Activated CD4-positive, alpha-beta T cell treated with anti-CD3 and anti-CD28 coated beads, Interleukin-10, Interleukin-2, amounts not matched to agents 100 ng/mL and 50 ng/mL, durations not matched to agents 16 hours and 8 hours (primary cell): ENCODE measurements at places on chromosomes 12 and 14.
A peak's percentile ranks its signal among the peaks of the same experiment; 100 is the strongest.

DNA sequence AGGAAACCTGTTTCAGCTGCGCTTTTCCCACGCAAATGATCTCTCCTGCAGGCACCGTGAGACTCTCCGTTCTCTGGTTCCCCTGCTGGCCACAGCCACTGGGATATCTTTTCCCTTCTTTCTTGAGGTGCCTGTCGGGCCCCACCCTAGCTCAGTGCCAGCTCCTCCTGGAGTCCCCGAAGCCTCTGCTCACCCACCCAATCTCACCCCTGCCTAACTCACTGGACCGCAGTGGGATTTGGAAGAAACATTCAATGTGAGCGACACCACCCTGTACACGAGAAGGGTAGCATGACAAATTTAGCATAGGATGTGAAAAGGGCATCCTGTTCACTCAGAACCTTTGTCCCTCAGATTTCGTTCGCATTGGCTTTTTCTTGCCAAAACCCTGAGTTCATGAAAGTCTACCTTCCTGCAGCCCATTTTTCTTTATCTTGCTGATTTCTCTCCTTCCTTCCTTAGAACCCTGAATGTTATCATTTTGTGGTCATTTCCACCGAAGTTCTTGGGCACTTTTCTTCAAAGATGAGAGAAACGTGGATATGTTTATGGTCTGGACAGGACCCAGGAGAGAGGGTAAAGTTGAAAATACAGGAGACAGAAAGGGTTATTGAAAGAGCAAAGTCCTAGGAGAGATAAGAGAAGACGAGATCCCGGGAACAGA lies 63.6 kb upstream of the ELK3 start:
- no peak for DNase-seq

DNA sequence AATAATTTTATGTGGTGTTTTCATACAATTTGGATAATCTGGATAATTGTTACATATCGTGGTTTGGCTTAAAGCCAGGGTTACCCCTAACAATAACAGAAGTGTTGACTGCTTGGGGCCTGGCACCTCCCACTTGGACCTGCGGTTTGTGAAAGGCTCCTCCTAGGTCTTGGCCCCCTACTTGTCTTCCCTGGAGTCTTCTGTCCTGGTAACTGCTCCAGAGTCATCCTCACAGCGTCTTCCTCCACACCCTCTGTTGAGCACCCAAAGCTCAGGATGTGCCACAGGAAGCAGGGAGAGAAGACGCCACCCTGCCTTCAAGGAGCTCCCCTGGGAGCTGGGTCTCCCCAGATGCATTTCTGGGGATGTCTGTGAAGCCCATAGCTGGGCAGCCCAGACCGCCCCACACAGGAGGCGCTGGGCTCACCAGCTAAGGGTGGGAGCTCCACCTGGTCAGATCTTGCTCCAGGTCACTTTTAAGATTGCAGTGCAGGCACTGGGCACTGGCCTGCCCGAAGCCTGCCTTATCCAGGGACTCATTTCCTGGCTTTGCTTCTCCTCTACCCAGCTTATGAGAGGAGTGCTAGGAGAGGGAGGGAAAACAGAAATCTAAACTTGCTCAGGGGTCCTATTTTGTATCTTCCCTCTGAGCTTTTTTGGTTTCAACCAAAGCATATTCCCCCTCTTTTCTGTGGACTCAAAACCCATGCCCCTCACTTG lies 98.2 kb downstream of the ZFP36L1 start:
- DNase-seq = no peak

GRCh38 chr12:105330931-105331804 lies 677 bp downstream of the C12orf75 start:
- DNase-seq = peak; percentile 38

DNA sequence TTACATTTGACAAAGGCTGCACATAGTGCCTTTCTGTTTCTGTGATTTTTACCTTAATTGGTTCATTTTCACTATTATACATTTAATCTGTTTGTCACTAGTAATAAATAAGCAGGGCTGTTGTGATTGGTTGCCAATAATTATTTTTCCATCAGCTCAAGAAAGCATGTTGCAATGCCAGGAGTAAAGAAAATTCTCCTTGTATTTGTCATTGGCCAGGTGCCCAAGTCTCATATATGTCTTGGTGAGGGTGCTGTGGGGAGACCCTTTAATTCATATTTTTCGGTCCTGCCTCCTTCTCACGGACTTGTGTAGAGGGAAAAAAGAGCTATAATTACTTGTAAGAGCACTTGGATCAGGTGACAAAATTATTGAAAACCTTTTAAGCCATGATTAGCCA lies 108.0 kb downstream of the KITLG start:
- no peak for DNase-seq

DNA sequence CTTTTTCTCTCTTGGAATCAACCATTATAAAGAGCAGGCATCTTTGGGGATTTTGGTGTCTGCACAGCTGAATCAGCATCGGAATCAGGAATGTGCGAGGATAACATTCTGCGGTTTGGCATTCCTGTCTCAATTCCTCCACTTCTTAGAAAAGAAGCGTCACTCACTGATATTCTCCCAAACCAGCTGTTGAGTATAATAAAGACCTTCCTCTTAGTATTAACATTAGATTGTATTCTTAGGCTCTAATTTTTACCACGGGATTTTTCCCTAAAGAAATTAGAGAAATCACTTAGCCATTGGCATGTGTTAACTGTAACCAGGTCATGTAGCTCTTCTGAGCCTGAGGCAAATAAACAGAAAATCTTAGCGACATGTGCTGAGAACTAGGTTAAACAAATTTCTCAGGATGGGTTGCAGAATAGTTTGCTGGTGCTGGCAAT lies 128.7 kb downstream of the TMX1 start:
- no peak for DNase-seq

- no peak for DNase-seq
These were observed 111.4 kb downstream of the STXBP6 start for GRCh38 chr14:24938593-24938992.

DNA sequence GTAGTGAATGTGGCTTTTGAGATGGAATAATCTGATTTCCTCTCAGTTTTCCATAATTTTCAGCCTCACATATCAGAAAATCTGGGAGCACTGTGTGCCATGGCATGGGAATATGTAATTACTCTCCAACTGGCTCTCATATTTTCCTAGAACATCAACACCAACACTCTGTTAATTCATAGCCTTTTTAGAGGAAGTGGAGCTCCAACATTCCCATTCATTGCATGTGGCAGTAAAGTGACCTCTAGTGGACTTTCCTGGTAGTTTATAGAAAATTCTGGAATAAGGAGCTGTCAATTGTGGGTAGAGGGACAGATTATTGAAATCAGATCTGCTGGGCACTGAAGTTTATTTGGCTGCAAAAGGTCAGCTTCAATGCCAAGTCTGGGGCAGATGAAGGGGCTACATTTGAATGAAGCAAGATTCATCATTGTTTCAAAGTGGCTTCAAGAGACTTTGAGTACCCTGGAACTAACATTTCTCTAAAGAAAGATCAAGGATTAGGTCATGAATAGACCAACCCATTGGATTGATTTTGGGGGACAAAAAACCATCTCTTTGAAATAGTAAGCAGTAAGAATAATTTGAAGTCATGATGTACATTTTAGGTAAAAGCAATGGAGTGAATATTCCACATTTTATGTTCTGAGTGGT lies 23.6 kb upstream of the USP44 start:
- DNase-seq = no peak

DNA sequence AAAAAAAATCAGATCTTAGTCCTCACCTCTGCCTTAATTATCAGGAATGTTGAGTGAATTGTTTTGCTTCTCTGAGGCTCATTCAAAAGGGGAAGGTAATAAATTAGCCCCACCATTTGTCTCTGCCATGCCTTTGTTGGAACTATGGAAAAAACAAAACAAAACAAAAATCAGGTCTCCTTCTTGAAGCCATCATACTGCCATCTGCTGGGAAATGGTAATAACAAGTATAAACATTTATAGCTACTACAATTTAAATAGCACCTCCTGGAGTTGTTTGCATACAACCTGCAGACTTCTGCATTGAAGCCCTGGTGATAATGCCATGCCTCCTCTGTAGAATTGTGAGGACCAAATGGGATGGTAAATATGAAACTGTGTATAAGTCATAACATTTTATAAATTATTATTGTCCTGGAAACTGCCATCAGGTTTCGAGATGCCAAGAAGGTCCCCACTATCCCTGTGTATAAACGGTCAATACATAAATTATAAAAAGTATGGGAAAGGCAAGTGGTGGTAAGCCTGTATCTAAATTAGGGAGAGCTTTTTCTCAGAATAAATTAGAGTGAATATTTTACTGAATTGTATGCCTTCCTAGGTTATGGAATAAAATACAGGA lies 87.2 kb upstream of the FGD4 start:
- peak; percentile 41 for DNase-seq

DNA sequence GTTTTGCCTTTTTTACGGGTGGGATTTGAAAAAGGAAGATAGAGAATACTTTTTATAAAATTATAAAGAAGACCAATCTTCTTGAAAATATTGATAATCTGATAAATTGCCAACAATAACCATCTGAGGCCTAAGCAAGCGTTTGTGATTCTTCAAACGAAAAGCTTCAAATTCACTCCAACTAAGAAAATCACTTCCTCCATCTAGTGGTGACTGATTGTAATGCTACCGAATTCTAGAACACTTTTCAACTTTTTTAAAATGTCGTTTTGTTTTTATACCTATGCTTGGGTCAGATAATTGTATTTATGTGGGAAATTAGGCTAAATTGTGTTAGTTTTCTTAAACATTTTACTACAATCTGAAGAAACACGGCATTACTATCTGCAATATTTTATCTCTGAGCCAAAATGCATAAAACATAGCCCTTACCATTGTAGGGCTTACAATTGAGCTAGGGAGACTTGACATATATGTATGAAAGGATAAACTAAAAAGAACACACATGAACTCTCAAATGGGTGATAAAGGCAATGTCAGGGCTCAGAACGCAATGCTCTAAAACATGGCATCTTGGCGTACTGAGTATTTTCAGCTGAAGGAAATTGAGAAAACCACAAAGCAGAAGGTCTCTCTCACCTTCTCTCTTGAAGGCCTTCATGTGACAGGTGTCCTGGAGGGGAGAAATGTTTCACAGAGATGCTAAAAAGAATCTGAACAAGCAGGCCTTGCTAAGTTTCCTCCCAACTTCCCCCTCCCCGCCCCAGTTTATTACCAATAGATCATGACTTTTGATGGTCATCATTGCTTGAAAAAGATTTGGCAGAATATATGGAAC lies 36.8 kb upstream of the G2E3 start:
- DNase-seq = peak; percentile 46

DNA sequence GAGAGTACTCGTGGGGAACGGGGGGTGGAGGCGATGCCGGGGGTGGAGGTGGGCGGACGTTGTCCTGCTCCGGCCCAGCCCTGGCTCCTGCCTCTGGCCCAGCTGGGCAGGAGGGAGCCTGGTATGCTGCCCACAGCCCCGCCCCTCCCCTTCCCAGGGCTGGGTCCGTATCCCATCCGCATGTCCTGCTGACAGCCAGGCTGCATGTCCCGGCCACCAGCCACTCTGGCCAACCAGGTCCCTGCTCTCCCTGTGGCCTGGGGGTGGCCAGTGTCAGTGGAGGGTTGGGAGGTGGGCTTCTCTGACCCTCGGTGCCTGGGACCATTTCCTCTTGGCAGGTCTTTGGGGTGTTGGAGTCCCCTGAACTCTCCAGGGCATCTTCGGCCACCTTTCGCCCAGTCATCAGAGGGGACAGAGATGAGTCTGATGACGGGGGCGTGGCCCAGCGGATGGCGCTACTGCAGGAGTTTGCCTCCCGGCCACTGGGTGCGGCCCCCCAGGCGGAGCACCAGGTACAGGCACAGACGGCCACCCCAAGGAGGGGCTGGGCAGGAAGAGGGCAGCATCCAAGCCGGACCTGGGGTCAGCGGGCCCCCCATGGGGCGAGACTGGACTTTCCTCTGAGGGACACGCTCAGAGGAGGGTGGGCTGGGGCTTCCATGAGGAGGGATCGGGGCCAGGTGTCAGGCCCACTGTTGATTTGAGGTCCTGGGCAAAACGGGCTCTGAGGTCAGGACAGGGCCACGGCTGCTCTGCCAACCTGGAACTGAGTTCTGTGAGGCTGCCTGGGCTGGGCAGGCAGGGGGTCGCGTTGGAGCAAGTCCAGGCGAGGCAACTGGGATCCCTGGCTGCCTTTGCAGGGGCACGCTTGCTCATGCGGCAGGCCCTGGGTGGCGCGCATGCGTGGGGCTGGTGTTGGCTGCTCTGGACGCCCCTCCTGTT lies 20.2 kb downstream of the CEP170B start:
- no peak for DNase-seq

DNA sequence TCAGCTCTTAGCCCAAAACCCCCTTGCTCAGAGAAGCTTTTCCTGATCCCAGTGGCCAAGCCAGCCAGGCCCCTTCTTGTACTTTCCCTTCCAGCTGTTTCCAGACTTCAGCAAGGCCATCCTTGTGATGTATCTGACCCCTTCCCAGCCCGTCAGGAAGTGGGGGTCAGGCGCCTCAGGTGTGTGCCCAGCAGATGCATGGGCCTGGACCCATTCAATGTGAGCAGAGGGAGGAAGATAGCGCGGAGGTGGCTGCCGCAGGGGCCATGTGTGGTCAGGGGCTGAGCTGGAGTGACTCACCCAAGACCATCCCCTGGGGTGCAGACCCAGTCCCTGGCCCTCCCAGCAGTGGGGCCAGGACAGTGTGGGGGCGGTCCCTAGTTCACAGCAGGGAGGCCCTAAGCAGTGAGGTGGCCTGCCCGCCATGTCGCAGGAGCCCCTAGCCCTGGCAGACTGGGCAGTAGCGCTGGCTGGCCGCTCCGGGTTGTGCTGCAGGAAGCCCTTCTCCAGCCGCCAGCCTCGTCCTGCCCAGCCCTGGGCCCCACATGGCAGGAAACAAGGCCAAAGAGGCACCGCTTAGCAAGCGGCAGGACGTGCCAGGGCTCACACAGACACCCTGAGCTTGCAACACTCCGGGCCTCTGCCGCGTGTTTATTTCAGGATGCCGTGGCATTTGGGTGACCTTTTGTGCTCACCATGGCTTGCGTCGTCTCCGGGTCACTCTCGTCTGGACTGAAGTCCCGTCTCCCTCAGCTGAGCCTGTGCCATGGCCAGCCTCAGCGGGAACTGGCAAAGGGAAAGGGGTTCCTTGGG lies 12.0 kb downstream of the ADSS1 start:
- DNase-seq = no peak

- DNase-seq = no peak
These were observed 173.2 kb upstream of the EEA1 start for GRCh38 chr12:93102312-93102711.

- DNase-seq = no peak
These were observed 225.6 kb upstream of the CRY1 start for GRCh38 chr12:107318806-107319532.

- no peak for DNase-seq
These were observed 222.0 kb upstream of the CPNE8 start for GRCh38 chr12:39127401-39127800.

DNA sequence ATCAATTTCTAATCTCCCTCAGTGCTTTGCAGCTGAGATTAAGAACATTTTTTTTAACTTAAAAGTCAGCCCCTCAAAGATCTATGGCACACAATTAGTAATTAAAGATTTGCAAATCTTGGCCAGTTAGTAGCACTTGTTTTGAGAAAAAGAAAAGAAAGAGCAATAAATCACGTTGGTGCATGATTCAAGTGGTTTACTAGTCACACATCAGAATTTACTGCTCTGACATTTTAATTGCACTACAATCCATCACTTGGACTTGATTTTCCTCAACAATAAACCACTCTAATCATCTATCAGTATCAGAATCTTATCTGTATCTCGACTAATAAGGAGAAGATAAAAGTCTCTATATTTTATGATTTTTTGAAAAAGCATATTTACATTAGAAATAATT lies 154.3 kb downstream of the HELB start:
- DNase-seq = no peak
